ENCODE measurements at places on chromosomes 5 and 9.

- no peak for DNase-seq
Measured at GRCh38 chr5:24786108-24786507, 141.3 kb upstream of the CDH10 start.

DNA sequence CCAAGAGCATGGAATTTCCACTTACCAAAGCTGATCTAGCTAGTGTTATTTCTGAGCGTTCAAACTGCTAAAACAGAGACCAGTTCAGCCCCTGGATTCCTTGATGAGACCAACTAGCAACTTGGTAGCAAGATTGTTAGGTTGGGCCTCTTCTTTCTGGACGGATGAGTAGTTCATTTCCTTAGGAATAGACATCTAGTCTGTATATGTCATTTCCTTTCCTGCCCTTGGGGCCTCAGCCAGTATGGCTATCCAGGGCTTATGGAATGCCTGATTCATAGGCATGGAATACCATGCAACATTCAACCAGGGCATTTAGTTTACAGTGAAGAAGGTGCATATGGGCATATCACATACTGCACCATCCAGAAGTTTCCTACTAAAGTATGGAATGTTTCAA, 14.5 kb upstream of the LPAR1 start:
- no peak for DNase-seq

GRCh38 chr5:141654298-141654697, 3.1 kb upstream of the FCHSD1 start:
- no peak for DNase-seq

- no peak for DNase-seq
Measured at GRCh38 chr5:21397693-21398092, 1409.7 kb upstream of the CDH18 start.

DNA sequence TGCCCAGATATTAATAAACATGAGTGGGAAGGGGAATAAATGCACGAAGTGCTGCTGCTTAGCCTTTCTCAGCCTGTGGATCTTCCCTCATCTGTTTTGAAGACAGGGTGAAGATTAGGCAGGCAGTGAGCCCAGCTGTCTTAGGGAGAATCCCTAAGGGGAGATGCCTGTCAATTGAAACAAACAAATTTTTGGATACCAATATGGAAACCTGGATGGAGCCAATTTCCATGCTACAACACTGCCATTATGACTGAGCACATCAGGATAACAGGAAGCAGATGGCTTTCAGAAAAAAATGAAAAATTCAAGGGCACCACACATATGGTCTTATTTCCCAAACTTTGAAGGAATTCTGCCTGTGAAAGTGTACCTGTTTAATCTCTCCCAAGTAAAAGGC, 80.3 kb downstream of the HMHB1 start:
- no peak for DNase-seq

DNA sequence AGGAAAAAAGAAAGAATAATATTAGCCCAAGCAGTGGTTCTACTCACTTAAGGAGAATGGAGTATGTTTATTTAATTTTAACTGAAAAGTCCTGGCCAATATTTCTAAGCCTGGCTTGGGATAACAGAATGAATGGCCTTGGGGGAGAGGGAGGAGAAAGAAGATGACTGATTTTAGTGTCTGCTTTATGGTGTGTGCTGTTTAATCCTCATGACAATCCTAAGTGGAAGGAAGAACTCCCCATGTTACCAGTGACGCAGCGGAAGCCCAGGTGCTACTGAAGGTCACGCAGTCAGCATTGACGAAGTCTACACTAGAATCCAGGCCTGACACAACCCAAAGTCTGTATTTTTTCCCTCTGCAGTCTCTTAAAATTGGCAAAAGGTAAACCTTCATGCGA, 50.5 kb downstream of the PALM2AKAP2 start:
- DNase-seq = no peak

GRCh38 chr9:80158131-80158530, 586.4 kb downstream of the TLE4 start:
- DNase-seq = no peak

DNA sequence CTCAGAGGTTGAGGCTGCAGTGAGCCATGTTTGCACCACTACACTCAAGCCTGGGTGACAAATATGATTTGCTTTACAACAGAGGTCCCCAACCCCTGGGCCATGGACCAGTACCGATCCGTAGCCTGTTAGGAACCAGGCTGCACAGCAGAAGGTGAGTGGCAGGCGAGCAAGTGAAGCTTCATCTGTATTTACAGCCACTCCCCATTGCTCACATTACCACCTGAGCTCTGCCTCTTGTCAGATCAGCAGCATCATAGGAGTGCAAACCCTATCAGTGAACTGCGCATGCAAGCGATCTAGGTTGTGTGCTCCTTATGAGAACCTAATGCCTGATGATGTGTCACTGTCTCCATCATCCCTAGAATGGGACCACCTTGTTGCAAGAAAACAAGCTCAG, 42.5 kb downstream of the SAXO1 start:
- no peak for DNase-seq

DNA sequence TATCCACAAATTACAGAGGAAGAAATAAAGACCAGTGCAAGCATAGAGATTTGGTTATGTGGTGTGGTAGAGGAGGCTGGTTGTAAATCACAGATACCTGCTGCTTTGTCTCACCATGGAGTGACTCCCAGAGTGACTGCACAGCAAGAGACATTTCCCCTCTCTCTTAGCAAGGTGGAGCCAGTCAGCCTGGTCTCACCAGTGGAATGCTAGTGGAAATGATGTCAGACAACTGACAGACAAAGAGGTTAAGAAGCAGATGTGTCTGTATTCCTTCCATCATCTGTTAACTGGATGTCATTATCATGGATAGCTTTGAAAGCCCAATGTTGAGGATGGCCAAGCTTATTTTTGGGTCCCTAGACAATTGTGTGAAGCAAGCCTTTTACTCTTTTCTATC, 509.4 kb upstream of the SEMA6A start:
- no peak for DNase-seq

DNA sequence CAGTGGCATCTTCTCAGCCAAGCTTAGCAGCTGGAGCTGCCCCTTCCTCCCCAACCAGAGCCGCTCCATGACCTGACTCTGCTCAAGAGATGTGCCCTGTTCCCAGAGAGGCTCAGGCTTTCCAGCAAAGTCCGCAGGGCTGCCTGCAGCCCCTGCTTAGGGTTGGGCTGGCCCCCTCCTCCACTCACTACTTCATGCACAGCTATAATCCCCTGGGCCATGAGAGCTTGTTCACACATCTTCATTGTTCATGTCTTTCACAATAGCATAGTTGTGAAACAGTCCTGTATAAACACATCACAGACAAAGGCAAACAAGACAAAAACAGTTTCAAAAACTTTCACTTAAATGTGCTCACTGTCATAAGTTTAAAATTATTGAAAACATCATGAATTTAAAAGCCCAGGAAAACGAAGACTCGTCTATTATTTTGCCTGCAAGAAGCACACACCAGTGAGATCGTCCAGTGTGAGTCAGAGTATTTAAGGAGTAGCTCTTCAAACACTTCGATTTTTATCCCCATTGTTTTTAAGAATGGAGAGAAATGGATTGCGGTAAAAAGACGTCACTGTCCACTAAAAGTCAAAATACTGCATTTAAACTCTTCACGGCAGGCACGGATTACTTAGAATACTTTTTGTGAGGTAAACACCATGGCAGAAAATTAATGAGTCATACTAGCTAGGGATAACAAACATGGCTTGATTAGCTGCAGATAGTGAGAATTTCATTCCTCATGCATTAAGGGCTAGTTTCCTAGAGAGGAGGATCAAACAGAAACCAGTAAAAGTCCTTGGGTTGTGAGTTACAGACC, 40.7 kb upstream of the S1PR3 start:
- no peak for DNase-seq

DNA sequence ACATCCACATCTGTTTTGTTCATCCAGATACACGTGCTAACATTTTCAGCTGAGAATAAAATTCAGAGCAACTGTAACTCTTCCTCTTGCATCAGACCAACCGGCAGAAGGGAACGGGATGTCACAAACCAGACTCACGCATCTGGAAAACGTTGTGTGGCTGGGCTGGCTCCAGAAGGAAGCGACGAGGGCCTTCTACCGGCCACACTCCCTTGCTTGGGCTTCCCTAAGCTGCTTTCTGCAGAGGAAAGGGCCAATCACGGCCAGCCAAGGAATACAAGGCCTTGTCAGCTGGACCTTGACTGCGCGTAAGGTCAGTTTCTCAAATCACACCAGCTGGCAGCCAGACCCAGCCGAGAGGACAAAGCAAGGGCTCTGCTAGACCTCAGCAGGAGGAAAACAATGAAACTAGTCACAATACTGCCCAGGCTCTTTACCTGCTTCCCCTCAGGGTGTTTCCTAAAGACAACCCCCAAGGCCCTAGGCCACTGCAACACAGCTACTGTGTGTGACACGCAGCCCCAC, 106.1 kb downstream of the THBS4 start:
- peak; percentile 82 for DNase-seq

DNA sequence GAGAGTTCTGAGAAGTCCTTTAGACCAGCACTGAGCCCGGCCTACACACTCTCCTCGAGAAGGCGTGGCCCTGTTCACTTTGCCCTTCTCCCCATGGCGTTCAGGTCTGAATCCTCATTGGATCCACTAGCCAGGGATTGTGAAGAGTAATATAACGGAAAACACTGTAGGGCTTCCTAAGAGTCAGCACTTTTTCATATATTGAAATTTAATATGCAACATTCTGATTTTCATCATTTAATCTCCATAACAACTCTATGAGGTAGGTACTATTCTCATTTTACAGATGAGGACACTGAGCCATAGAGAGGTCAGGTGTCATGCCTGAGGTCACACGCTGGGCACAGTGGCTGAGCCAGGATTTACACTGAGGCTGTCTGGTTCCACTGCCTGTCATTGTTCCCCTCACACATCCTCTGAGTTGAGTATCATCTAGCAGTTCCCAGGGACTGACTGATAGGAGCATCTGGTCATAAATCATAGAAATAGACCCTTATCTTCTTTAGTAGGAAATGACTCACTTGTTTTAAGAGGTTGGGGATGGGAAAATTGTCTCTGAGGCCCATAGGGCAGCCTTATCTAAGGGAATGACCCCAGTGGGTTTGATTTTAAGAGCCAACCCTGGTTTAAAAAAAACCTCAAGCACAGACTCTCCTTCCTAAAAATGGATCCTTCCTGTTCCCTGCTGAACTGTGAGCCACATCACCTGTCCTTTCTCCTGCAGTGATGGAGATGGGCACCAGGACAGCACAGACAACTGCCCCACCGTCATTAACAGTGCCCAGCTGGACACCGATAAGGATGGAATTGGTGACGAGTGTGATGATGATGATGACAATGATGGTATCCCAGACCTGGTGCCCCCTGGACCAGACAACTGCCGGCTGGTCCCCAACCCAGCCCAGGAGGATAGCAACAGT, 41.2 kb downstream of the THBS4 start:
- DNase-seq = peak; percentile 26
